ENCODE measurements at places on chromosomes 12 and 14. TPM values are rescaled to one million over a fixed set of nuclear protein-coding genes. Genes with fewer than 3 reads are reported as not detected.
A peak's percentile ranks its signal among the peaks of the same experiment; 100 is the strongest.

DDN gene
- total RNA-seq = under 0.01 TPM

FOXM1 gene
- total RNA-seq = under 0.01 TPM

TCTN2 gene
- 11.5 TPM for total RNA-seq

- DNase-seq = no peak
These were observed 4.1 kb downstream of the CDKN1B start for GRCh38 chr12:12721176-12721751.

GRCh38 chr12:65334521-65334920 lies 56.0 kb downstream of the MSRB3 start:
- no peak for DNase-seq

DNA sequence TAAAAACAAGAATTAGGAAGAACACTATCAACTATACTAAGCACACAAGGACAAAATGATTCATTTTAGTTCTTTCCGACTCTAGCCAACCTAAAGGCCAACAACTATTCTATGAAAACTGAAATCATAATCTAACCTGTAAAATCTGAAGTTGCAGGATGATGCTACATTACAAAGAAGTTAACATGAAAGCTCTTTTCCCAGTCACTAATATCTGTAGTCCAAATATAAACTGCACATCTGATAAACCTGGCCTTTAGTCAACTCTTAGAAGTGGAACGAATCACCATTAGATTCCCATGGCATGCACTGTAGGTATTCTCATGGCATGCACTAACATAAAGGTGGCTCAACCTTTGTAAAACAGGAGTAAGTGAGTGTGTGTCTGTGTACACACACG lies 41.7 kb downstream of the BLTP3B start:
- no peak for DNase-seq

DNA sequence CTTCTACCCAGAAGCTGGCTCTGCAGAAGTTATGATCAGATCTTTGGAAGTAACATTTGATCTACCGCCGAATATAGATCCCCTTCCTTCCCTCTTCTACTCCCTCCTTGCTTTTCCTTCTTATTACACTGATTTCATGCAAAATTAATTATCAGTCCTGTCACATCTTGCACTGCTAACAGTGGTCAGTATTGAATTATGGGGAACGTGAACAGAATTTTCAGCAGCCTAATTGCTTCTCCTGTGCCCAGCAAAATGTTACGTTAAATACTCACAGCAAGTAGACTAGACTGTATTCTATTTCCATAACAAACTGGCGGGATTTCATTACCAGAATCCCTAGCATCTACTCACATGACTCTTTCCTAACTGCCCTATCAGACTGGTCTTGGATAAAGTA lies 596.9 kb downstream of the DIO2 start:
- DNase-seq = no peak

RECQL gene
- 33.8 TPM for total RNA-seq

- DNase-seq = no peak
These were observed 30.7 kb downstream of the TESC start for GRCh38 chr12:117068492-117068891.

KRT2 gene
- not detected for total RNA-seq

SOAT2 gene
- 0.33 TPM for total RNA-seq

GRCh38 chr14:58812050-58812910 lies 174.5 kb downstream of the DACT1 start:
- no peak for DNase-seq

GRCh38 chr12:85060916-85061315 lies 24.8 kb downstream of the LRRIQ1 start:
- DNase-seq = no peak

DNA sequence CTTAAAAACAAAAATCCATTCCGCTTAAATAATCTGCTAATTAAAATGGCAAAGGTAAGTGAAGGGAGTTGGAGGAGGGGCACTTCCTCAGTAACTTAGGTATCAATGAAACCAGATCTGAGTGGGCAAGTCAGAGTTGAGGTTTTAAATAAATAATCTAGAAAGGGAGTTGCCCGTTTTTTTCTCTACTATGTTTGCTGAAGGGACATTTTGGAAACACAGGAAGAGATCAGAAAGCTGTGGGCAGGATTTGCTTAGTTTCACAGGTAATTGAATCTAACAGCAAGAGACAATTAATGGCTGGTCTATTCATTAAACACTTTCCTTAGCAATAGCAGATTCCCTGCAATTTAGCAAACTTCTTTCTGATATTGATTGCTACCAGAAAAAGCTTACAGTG lies 186.0 kb upstream of the ABCD2 start:
- no peak for DNase-seq

GRCh38 chr12:1519642-1520041 lies 74.7 kb downstream of the FBXL14 start:
- DNase-seq = peak; percentile 49

DNA sequence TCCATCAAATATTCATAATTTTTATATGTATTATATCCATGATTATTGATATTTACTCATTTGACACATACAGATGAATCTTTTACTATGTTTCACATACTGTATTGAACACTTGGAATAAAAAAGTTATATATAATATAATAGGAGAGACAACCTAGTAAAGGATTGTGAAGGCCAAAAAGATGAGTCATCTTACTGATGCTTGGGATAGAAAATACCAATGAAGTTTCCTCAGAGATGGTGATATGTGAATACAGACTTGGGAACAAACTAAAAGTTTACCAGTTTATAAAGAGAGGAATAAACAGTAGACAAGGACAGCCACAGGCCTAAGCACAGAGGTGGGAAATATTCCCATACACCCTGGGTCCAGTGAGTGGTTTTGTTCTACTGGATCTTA lies 743.9 kb upstream of the FLRT2 start:
- DNase-seq = no peak

CACNA2D4 gene
- total RNA-seq = 3.3 TPM

- no peak for DNase-seq
These were observed 4.6 kb upstream of the SLC22A17 start for GRCh38 chr14:23357261-23357660.

DNA sequence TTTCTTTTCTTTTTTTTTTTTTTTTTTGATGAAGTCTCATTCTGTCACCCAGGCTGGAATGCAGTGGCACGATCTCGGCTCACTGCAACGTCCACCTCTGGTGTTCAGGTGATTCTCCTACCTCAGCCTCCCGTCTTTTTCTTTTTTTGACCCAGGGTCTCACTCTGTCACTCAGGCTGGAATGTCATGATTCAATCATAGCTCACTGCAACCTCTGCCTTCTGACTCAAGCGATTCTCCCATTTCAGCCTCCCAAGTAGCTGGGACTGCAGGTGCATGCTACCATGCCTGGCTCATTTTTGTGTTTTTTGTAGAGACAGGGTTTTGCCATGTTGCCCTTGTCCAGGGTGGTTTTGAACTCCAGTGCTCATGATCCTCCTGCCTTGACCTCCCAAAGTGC lies 12.0 kb downstream of the FUT8 start:
- no peak for DNase-seq
